Caudate nucleus (tissue), 63 donors: ENCODE measurements at places on chromosomes 16 and 17.

DNA sequence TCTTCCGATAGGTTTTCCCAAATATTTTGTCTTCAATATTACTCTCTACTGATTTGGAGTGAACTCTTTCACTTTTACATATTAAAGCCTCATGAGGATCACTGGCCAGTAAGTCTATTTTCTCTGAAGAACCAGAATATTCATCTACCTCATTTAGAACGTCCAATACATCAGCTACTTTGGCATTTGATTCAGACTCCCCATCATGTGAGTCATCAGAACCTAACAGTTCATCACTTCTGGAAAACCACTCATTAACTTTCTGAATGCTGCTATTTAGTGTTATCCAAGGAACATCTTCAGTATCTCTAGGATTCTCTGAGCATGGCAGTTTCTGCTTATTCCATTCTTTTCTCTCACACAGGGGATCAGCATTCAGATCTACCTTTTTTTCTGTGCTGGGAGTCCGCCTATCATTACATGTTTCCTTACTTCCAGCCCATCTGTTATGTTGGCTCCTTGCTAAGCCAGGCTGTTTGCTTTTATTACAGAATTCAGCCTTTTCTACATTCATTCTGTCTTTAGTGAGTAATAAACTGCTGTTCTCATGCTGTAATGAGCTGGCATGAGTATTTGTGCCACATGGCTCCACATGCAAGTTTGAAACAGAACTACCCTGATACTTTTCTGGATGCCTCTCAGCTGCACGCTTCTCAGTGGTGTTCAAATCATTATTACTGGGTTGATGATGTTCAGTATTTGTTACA, 30.9 kb downstream of the BRCA1 start:
- no peak for DNase-seq

DNA sequence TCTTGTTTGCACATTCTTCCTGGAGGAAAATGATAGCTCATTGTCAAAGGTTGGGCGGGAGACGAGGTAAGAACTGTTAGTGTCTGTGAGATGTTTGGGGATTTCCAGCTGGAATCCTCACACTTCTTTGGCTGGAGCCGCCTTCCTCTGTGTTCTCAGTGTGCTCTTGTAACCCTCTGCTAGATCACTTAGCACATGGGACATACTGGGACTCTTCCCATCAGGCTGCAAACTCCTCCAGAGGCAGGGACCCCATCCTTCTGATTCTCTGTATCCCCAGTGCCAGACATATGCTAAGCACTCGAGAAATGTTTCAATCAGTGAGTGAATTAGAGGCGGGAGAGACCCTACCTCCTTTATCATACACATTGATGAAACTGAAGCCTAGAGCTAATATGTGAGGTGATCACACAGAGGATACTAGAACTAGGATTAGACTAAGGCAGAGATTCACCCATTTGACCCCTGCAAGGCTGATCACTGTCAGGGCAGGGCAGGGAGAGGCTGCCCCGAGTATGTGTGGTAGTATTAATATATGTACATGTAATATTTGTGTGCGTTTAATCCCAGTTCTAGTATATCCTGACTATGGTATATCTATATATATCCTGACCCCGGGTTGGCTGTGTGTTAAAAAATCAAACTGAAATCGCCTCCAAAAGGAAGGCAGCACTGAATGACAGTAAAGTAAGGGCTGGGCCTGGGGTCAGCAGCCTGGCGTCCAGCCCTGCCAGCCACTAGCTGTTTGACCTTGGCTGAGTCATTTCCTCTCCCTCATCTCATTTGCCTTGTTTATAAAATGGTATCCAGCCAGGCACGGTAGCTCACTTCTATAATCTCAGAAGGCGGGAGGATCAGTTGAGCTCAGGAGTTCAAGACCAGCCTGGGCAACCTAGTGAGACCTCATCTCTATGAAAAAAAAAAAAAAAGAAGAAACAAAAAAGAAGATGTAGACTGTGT, 75.5 kb upstream of the TBX2 start:
- no peak for DNase-seq

- DNase-seq, result no peak
Observed at GRCh38 chr17:8360260-8360659, 16.2 kb downstream of the KRABD2 start.

GRCh38 chr17:3924512-3925350, 8.5 kb upstream of the P2RX1 start:
- DNase-seq, result no peak

DNA sequence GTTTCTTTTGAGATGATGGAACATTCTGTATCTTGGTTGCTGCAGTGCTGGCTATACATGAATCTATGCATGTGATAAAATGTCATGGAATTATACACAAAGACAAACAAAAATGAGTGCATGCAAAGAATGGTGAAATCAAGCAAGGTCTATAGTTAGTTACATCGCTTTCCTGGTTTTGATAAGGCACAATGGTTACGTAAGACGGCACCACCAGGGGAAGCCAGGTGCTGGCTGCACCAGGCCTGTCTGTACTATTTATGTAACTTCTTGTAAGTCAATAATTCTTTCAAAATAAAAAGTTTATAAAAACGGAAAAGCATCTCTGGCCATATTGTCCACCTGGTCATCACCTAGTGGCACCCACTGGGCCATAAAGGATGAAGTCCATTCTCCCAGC, 46.5 kb downstream of the ARHGAP27 start:
- DNase-seq, result no peak

DNA sequence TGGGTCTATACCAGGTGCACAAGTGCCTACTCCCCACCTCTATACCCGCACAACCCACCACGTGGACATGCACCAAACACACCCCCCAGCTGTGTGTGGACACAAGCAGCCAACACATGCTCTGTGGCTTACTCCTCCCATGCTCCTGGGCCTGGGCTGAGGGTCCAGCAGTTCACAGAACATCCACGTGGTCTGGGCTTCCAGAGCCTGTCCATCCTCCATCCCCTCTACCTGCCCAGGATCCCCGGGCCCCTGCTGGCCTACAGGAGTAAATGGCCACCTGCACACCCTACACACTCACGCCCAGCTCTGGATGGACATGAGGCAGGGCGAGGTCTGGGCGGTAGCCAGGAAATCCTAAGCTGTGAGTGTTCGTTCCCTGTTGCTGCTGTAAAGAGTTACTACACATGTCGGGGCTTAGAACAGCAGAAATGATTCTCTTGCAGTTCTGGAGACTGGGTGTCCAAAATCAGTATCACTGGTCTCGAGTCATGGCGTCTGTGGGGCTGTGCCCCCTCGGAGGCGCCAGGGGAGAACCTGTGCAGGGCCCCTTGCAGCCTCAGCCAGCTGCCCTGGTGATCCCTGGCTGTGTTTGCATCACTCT, 15.0 kb upstream of the RAI1 start:
- DNase-seq, result no peak

GRCh38 chr16:1007284-1007850, 25.8 kb downstream of the SOX8 start:
- no peak for DNase-seq

GRCh38 chr17:18968945-18969887, 17.3 kb downstream of the SLC5A10 start:
- no peak for DNase-seq
